Mucosa of gallbladder (tissue), 1 donor: ENCODE measurements at places on chromosomes 4 and X. TPM values are rescaled to one million over a fixed set of nuclear protein-coding genes. Genes with fewer than 3 reads are reported as not detected.

DNA sequence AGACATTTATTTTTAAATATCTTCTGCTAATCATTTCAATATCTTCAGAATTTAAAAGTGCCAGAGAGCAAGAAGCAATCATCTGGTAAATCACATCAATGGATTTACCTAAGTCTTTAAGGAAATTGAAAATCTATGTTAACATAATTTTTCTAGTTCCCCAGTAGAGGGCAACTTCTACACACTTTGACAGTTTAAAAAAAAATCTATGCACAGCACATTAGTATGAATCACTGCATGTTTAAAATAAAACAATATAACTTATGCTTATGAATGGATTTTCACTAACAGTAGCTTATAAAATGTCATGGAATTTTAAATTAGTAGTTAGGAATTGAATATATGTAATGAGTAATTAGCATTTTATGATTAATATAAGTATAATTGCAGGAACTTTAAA, 126.5 kb downstream of the REELD1 start:
- DNase-seq, result no peak

RPL36A gene
- total RNA-seq, result 124 TPM

GRCh38 chrX:102866981-102867656, 70.0 kb upstream of the RAB40AL start:
- DNase-seq, result no peak

GRCh38 chr4:77023920-77024319, 51.9 kb downstream of the CCNI start:
- no peak for DNase-seq

GRCh38 chrX:51334276-51334675, 1.7 kb downstream of the NUDT10 start:
- DNase-seq, result no peak

FDCSP gene
- not detected for total RNA-seq

DNA sequence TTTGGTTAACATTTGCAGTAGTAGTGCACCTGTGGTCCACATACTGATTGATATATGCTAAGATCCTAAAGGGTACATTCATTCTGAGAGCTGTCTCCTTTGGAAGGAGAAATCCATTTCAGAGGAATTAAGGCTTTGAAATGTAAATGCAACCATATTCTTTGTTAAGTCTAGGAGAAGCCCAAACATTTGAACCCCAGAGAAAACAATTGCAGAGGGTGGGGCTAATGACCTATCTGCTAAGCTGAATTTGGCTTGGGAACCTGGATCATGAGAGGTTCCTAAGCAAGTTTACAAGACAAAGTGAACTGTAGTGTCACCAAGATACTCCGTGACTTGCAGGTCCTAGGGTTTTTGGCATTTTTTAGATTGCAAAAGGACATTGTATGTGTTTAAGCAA, 41.2 kb downstream of the LAS1L start:
- DNase-seq, result no peak
